ENCODE measurements at places on chromosomes 2 and 18. TPM values are rescaled to one million over a fixed set of nuclear protein-coding genes. Genes with fewer than 3 reads are reported as not detected.

GRCh38 chr2:102208774-102209173 lies 22.0 kb downstream of the IL1RL2 start:
- no peak for DNase-seq

DNA sequence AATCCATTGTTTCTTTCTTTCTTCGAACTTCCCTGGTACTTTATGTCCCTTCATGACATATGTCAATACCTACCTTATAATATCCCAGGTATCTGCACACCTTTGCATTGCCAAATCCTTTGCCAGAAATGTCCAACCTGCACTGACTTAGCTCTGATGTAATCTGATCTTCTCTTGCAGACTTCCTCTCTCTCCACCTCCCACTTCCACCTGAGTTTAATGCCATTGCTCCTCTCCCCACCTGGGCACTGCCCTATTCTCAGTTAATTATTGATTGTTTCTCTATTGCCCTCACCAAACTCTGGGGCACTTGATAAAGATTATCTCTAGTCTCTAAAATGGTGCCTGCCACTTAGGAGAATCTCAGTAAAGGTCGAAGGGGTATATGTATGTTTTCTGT lies 23.0 kb downstream of the ARHGAP15 start:
- DNase-seq = no peak

DNA sequence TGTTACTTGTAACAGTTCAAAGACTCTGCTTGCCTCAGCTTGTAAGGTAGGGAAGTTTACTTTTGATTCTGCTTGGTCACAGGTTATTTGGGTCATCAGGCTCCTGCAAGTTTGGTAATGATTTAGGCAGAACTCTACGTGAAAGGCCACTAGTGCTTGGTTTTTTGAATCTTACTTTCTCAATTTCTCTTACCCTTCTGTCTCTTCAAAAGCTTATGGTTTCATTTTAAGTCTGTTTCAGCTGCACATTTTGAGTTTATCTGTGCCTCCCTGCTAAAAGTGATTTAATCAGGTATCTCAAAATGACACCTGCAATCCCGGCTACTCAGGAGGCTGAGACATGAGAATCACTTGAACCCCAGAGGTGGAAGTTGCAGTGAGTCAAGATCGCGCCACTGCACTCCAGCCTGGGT lies 26.3 kb upstream of the MOCOS start:
- no peak for DNase-seq

GRCh38 chr2:9846554-9846953 lies 3.3 kb downstream of the TAF1B start:
- DNase-seq = no peak

GRCh38 chr2:72991439-72991725 lies 74.1 kb downstream of the EMX1 start:
- peak; percentile 48 for DNase-seq

DNA sequence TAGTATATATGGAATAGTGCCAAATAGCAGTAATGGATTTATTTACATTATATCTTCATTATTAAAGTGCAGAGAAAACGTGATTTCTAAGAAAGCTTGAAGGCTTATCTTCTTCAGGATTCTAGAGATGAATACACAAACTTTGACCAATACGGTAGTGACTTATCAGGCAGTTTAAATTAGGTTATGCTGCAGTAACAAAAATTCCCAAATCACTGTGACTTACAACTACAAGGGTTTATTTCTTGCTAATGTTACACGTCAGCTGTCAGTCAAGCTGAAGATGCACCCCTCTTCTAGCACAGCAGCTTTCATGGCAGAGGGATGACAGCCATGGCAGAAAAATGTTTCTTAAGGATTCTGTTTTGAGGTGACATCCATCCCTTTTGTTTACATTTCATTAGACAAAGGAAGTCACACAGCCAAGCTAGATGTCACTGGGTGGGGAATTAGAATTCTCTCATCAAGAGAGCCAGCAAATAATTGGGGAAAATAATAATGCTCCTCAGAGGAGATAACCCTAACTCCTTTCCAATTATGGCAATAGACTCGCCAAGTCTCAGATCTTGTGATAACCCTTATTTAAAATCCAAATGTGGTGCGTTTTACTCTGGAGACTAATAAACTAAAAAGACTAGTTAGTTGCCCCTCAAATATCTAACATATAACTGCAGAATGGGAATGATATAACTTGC lies 268.3 kb upstream of the CYP26B1 start:
- DNase-seq = no peak

DNA sequence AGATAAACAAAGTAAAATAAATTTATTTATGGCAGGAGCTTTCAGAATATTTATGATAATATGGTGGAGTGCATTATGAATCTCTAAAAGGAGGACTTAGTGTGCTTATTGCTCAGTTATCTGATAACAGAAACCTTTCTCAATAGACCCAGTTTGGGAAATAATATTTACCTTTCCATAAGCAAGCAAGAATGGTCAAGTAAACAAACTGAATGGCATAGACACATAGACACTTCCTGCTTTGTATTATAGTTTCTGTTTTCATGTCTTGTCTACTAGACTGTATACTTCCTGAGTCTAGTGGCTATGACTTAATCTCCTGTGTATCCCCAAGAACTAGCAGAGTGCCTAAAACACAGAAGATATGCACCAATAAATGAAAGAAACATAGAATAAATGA lies 87.8 kb downstream of the UPP2 start:
- no peak for DNase-seq

GRCh38 chr2:220856486-220856885 lies 715.6 kb downstream of the EPHA4 start:
- no peak for DNase-seq

DNA sequence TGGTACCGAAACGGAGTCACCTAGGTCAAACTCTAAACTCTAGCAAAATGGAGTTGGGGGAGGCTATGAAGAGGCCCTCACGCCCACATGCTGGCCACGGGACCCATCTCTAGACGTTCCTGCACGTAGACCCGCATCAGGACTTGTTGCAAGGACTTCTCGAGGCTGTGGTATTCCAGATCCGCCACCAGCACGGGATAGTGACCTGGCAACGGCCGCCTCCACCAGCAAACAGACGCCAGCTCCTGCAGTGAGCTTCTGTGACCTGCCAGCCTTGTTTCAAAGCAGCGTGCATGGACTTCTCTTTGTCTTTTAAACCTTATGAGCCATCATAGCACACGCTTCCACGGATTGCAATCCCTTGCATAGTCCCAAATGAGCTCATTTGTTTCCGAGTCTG lies 40.3 kb upstream of the RALBP1 start:
- DNase-seq = no peak

TEX44 gene
- not detected for total RNA-seq

ANKRD30B gene
- total RNA-seq = not detected

IL36RN gene
- not detected for total RNA-seq

CCBE1 gene
- total RNA-seq = 0.94 TPM

CCDC74B gene
- 2.5 TPM for total RNA-seq

NEURL3 gene
- not detected for total RNA-seq

All from right atrium auricular region (tissue), 2 donors.